ENCODE measurements at places on chromosomes 2 and 18. TPM values are rescaled to one million over a fixed set of nuclear protein-coding genes. Genes with fewer than 3 reads are reported as not detected.

CPSF3 gene
- 79.0 TPM for total RNA-seq

COLEC11 gene
- total RNA-seq = 0.10 TPM

RBM43 gene
- 1.3 TPM for total RNA-seq

GPR55 gene
- total RNA-seq = 0.79 TPM

CCDC68 gene
- 0.30 TPM for total RNA-seq

PID1 gene
- total RNA-seq = 3.0 TPM

DOK6 gene
- 0.52 TPM for total RNA-seq

SPP2 gene
- total RNA-seq = 0.27 TPM

IL1R2 gene
- total RNA-seq = not detected

PROC gene
- 0.64 TPM for total RNA-seq

SATB2 gene
- 7.8 TPM for total RNA-seq

MATN3 gene
- total RNA-seq = 0.81 TPM

METTL4 gene
- total RNA-seq = 7.9 TPM

UXS1 gene
- 20.3 TPM for total RNA-seq

EML6 gene
- total RNA-seq = 1.6 TPM

TMEFF2 gene
- total RNA-seq = 0.12 TPM

HOXD13 gene
- total RNA-seq = 2.1 TPM

RAB17 gene
- total RNA-seq = 0.30 TPM

TACR1 gene
- 0.25 TPM for total RNA-seq

NOSTRIN gene
- total RNA-seq = not detected

CD8A gene
- not detected for total RNA-seq

ADRA2B gene
- not detected for total RNA-seq

ARHGAP25 gene
- total RNA-seq = 0.52 TPM

All from M059J (cell line).